CD14-positive monocyte (primary cell): ENCODE measurements at places on chromosomes 7 and 10.

DNA sequence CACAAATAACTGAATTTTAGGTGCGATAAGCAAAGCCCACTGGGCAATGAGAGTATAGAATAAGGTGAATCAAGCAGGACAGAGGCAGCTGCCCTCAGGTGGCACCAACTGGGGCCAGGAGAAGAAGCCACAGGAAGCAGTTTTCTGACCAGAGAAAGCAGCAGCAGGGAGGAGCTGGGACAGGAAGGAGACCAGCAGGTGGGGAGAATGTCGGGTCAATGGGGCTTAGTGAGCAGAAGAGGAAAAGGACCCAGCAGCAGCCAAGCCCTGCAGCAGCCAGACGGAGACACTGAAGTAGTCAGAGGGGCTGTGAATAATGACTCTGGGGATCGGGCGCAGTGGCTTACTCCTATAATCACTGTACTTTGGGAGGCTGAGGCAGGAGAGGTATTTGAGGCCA is 209.6 kb upstream of the SH2B2 start:
- DNase-seq = no peak

DNA sequence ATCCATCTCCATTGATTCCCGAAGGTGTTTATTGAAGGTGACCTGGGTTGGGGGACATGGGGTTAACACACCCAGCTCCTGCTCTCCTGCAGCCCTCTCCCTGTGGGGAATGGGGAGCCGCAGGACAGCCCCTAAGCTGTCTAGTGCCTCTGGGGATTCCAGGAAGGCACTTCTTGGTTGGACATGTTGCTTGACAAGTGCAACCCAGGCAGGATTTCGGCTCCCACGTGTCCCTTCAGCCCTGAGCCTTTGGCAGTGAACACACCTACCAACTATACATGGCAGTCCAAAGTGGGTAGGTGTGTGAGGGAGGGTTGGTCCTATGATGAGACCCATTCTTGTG is 43.9 kb downstream of the DOCK1 start:
- no peak for DNase-seq

DNA sequence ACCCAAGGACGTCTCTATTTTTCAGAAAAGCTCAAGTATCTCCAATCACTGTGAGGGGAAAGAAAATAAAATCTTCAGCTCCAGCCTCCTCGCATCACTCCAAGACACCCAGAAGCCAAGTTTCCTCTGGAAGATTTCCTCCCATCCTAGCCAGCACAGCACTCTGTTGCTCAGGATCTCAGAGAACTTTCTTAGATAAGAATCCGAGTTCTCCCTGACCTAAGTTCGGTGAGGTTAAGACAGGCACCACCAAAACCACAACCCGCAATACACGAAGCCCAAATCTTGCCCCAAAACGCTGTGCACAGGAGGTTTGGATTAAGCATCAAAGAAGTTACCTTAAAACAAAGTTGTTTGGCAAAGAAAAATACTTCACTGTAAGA is 4.2 kb downstream of the FAM53B start:
- DNase-seq = no peak

DNA sequence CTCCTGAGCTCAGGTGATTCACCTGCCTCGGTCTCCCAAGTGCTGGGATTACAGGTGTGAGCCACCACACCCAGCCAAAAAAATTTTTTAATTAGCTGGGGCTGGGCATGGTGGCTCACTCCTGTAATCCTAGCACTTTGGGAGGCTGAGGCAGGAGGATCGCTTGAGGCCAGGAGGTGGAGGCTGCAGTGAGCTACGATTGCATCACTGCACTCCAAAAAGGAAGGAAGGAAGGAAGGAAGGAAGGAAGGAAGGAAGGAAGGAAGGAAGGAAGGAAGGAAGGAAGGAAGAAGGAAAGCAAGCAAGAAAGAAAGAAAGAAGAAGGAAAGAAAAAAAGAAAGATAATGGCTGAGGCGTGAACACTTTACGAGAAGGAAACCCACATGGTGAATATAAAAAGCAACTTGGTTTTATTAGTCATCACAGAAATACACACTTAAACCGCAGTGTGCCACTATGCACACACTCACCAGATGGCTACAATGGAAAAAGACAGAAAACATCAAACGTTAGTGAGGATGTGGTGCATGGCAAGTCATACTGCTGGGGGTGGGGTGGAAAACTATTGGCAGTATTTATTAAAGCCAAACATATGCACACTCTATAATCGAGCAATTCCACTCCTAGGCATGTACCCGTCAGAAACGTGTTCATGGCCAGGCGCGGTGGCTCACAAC is 4.4 kb upstream of the CCL26 start:
- peak; percentile 4 for DNase-seq

DNA sequence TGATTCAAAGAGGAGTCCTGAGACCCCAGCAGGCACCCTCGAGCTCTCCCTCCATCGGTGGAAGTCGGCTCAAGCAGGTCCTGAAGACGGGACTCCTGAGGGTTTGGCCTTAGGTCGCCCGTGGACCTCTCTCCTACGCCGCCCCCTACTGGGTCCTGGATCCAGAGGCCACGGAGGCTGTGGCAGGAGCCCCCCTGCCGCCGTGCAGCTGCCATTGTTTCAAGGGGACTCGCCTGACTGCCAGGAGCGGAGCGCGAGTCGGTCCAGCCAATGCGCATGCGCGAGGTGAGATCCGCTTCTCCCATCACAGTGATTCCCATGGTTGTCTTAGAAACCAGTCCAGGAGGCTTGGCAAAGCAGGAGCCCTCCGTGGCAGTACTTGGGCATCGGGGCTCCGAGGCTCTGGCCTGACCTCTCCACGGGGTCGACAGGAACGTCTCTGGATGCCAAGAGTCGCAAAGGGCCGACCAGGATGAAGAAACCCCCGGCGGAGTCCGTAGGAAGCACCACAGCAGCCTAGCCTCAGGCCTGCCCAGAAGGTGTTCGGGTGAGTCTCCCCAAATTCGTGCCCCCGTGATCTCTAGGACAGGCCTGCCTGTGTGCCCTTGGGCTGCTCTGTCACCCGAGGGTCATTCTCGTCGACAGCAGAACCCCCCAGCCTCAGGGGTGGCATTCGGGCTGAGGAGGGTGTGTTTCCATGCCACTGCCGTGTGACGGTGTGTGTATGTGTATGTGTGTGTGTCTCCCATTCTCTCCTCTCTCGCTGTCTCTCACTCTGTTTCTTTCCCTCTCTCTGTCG is 322.3 kb downstream of the ZNF716 start:
- no peak for DNase-seq
